Occipital lobe (tissue), 3 donors: ENCODE measurements at places on chromosomes 2 and 18. TPM values are rescaled to one million over a fixed set of nuclear protein-coding genes. Genes with fewer than 3 reads are reported as not detected.

FSIP2 gene
- total RNA-seq = 8.6 TPM

- no peak for DNase-seq
Measured at GRCh38 chr2:212245880-212246279, 292.7 kb downstream of the ERBB4 start.

ERFE gene
- total RNA-seq = 1.6 TPM

NTSR2 gene
- total RNA-seq = 0.31 TPM

- no peak for DNase-seq
Measured at GRCh38 chr2:102181919-102182635, 4.7 kb upstream of the IL1RL2 start.

DNA sequence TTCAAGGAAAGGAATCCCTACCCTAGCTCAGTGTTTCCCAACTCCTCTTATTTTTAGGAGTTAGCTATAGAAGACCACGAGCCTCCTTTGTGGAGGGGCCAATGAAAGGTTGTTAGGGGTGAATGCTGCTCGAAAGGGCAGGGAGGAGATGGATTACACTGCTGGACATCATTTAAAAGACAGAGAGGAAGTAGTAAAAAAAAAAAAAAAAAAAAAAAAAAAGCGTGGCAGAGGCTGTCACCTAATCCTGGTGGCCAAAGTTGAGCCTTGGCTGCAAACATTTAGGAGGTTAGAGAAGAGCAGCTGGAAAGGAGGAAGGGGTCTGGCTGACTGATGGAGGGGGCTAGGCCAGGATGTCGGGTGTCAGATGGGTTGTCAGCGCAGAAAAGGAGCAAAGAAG is 139.0 kb upstream of the KLF7 start:
- no peak for DNase-seq

UGT1A5 gene
- not detected for total RNA-seq

- DNase-seq = no peak
Measured at GRCh38 chr2:30979822-30980245, 158.4 kb downstream of the GALNT14 start.

MORN2 gene
- total RNA-seq = 16.7 TPM

DNA sequence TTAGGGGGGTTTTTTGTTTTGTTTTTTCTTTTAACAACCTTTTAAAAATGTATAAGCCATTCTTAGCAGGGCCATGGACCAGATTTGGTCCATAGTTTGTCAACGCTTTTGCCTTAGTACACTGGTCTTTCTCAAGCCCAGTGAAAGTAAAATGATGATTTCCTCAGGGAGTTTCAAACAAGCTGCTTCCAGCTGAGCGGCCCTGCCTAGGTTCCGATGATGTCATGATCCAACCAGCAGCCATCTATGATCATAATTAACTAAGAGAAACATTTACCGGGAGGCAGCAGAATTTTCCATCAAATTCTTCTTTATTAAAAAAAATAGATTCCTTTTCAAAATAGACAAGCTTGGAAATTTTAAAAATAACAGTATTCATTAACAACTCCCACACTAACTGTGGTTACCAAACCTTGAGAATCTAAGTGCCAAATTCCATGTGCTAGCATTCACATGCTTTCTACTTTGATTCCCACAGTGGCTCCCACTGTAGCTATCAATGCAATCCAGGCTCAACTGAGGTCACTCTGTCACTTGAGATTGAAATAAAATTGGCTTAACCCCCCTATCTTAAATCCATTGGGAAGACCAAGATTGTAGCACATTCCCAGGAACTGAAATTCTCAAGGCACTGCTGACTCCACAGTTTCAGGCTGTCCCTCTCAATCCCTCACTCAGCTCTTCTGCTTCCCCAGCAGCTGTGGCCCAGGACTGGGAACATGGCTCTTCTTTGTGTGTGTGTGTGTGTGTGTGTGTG is 148.9 kb downstream of the RNF152 start:
- no peak for DNase-seq

- no peak for DNase-seq
Measured at GRCh38 chr2:12352889-12353288, 363.8 kb upstream of the TRIB2 start.

DNA sequence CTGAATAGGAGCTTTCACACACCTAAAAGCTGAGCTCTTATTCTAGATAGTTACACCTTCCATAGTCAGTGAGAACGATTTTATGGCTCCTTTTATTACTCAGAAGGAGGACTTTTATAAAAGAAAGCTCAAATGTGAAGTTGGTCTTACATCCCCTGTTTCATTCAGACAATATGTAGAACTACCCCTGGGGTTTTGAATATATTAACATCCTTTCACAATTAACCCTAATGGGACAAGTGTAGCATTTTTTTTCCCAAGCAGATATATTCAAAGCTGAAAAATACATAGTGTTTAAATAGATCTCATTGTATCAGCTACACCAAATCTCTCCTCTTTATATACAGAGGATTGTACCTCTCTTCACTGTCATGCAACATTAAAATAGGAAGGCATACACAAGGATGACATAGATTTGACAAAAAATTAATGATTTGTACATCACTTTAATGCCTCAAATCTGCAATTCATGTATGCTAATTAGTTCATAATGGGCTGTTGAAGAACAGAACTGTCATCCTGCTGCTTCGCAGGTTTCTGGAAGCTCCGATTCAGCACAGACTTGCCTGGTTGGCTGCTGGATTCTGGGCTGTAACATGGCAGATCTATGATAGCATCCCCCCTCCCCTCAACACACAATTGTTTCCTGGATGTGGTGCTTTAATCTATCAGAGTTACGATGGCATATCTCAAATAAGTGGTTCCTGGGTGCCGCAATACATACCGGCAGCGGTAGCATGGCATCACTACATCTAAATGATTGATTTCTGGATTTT is 129.7 kb upstream of the PARD3B start:
- no peak for DNase-seq

DNA sequence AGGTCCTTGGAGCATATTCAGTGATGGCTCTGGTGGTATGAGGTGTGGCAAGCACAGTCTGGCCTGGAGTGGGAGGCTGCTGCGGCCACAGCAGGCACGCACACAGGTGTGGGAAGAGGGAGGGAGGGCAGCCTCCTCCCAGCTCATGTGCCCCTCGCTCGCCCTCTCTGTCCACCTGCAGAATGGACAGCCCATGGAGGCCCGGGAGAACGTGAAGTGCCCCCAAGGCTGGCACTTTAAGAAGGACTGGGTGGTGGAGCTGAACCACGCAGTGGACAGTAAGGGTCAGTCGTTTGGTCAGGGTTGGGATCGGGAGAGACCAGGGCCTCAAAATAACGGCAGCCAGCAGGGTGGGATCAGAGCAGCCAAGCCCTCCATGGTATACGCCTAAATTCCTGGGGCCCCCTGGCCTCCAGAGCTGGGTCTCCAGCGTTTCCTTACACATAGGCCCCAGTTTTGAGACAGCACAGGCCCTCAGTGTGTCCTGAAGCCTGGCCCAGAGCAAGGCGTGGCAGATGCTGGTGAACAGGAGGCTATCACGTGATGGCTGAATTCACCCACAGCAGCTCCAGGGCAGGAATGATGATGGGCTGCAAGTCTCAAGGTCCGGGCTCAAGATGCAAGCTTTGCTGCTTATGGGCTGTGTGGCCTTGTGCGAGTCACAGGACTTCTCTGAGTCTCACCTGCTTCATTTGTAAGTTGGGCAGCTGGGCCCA is 47.9 kb downstream of the FER1L5 start:
- DNase-seq = no peak
